Fibroblast of mammary gland (primary cell): ENCODE measurements at places on chromosomes 1 and 21.

GRCh38 chr1:229623838-229624237, 2.1 kb downstream of the TAF5L start:
- no peak for DNase-seq

DNA sequence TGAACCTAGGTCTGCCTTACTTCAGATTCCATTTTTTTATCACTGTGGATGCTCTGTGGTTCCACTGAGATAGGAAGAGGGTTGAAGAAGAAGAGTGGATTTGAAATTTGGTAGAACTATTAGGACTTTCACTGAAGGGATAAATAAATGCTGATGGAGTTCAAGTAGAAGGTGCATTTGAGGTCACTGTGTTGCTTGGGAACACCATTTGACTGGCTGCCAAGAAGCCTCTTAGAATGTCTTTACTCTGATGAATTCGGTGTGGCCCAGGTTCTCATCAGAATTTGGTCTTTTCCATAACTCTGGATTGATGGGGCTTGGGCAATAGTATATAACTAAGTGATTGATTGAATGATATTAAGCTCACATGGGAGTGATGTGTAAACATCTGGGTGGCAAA, 11.9 kb downstream of the XPR1 start:
- peak; percentile 72 for DNase-seq

GRCh38 chr1:54125386-54126070, 27.3 kb downstream of the CDCP2 start:
- DNase-seq = no peak

DNA sequence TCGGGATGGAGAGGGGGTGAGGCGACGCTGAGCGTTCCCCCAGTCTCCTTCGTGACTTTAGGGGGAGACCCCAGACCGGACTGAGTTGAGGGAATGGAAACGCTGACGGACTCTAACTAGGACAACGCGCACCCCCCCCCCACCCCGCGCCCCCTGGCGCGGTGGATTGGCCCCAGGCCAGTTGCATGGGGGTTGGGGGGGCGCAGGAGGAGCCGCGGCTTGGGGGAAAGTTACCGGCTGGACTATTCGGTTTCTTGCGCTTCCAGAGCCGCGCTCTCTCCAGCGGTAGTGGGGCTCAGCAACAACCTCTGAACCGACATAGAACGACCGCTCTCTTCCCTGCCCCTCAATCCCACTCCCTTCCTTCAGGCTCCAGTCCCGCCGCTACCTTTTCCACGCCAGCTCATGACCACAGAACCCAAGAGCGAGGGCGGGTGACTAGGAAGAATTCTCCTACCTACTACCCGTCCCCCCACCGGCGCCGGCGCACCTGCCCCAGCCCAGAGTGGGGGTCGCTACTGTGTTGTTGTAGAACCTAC, 694 bp downstream of the ZBTB7B start:
- DNase-seq = no peak

DNA sequence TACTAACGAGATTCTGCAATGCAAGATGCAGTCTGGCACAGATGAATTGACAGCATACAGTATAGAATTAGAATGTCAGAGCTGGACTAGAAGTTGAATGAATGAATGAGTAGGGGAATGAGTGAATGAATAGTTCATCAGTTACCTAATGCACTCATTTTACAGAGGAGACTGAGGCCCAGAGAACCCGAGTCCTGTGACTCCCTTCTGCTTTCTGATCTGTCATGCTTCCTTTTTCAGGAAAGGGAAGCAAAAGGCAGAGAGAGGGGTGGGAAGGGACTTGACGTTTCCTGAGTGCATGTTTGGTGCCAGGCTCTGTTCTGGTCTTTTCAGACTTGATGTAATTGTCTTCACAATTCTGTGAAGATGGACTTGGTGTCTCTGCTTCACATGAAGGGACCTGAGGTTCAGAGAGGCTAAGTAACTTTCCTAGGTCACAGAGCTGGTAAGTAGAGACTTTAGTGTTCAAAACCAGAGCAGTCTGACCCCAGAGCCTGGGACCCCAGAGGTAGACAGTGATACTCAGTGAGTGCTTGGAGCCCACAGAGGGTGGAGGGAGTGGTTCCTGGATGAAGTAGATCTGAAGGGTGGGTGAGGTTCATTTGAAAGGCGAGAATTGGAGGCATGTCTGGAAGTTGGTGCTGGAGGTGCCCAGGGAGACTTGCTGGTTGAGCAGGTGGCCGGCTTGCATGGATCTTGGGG, 8.0 kb upstream of the MEX3A start:
- DNase-seq = no peak

GRCh38 chr1:150981177-150981804, 801 bp upstream of the ANXA9 start:
- DNase-seq = no peak
